ENCODE measurements at places on chromosomes 1 and 21. TPM values are rescaled to one million over a fixed set of nuclear protein-coding genes. Genes with fewer than 3 reads are reported as not detected.

LIPI gene
- total RNA-seq: not detected

RBP7 gene
- total RNA-seq: not detected

LORICRIN gene
- total RNA-seq: not detected

JAM2 gene
- total RNA-seq: 0.79 TPM

SH2D2A gene
- 0.33 TPM for total RNA-seq

S100A9 gene
- not detected for total RNA-seq

MTARC2 gene
- total RNA-seq: 10.1 TPM

EDARADD gene
- total RNA-seq: not detected

GNAT2 gene
- 0.34 TPM for total RNA-seq

KCNJ9 gene
- not detected for total RNA-seq

VASH2 gene
- under 0.01 TPM for total RNA-seq

SUSD4 gene
- total RNA-seq: not detected

SMPDL3B gene
- 0.10 TPM for total RNA-seq

RHBDL2 gene
- total RNA-seq: 0.87 TPM

KLF18 gene
- total RNA-seq: not detected

TNFSF18 gene
- 109 TPM for total RNA-seq

PCSK9 gene
- total RNA-seq: 0.33 TPM

AADACL4 gene
- not detected for total RNA-seq

CYP4Z1 gene
- total RNA-seq: not detected

FMO3 gene
- not detected for total RNA-seq

NTRK1 gene
- total RNA-seq: not detected

TCHHL1 gene
- total RNA-seq: not detected

HRNR gene
- not detected for total RNA-seq

SIM2 gene
- 0.10 TPM for total RNA-seq

RBM11 gene
- total RNA-seq: not detected

ITGB2 gene
- total RNA-seq: not detected

MRPS21 gene
- 44.3 TPM for total RNA-seq

FAM151A gene
- total RNA-seq: not detected

SLC9C2 gene
- not detected for total RNA-seq

C1QA gene
- not detected for total RNA-seq

NUP210L gene
- total RNA-seq: not detected

TNNI3K gene
- not detected for total RNA-seq
